ENCODE measurements at places on chromosomes 2 and 18. TPM values are rescaled to one million over a fixed set of nuclear protein-coding genes. Genes with fewer than 3 reads are reported as not detected.

GPR35 gene
- total RNA-seq: 6.0 TPM

DNA sequence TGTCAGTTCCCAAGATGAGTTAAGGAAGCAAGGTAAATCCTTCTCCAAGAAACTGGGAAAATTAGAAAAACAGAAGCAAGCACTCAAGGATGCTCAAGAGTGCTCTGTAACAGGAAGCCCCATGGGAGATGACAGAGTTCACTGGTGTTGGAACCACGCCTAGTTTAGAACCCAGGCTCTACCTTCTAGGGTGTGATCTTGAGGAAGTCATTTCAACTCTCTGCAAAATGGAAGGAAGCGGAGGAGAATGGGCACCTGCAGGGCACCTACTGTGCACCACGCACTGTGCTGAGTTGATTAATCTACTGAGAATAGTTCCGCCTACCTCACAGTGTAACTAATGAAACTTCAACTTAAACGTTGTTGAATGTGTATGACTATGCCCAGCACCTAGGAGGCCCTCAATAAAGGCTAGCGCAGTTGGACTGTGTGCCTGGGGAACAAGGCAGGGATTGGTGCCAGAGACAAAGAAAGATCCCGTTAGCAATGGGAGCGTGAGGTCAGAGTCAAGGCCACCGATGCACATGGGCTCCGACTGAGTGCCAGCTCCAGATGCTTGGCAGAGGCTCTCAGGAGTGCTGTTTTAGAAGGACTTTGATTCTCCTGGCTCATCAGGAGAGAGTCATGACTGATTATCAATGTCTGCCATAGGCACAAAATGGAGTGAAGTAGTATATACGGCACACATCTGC lies 93.7 kb downstream of the MAPK4 start:
- no peaks in the 10 kb centered on the region for H3K27me3 ChIP-seq
- DNase-seq: no peak
- peaks cover 6% of the 10 kb centered on the region for H3K4me1 ChIP-seq
- no peaks in the 10 kb centered on the region for H3K36me3 ChIP-seq
- H3K4me3 ChIP-seq: no peak overlapping the region

- H3K27me3 ChIP-seq: no peaks in the 10 kb centered on the region
- peak overlapping the region; percentile 7 for H3K27ac ChIP-seq
- H3K4me1 ChIP-seq: peaks cover 12% of the 10 kb centered on the region
- H3K36me3 ChIP-seq: no peaks in the 10 kb centered on the region
- no peak overlapping the region for H3K4me3 ChIP-seq
Measured at GRCh38 chr2:26711457-26712161, 19.1 kb downstream of the KCNK3 start.

MAP2 gene
- 25.2 TPM for total RNA-seq

- no peak for DNase-seq
- H3K4me1 ChIP-seq: no peaks in the 10 kb centered on the region
- no peaks in the 10 kb centered on the region for H3K36me3 ChIP-seq
- no peak overlapping the region for H3K4me3 ChIP-seq
- no peaks in the 10 kb centered on the region for H3K27me3 ChIP-seq
Measured at GRCh38 chr2:151844211-151844896, 16.1 kb upstream of the ARL5A start.

FSHR gene
- not detected for total RNA-seq

GRCh38 chr2:35790292-35790691 lies 565.3 kb upstream of the CRIM1 start:
- H3K4me3 ChIP-seq: no peak overlapping the region
- no peak overlapping the region for H3K27ac ChIP-seq
- H3K27me3 ChIP-seq: no peaks in the 10 kb centered on the region
- H3K4me1 ChIP-seq: no peaks in the 10 kb centered on the region

- H3K36me3 ChIP-seq: no peaks in the 10 kb centered on the region
- H3K27ac ChIP-seq: no peak overlapping the region
- H3K27me3 ChIP-seq: no peaks in the 10 kb centered on the region
Measured at GRCh38 chr2:202071107-202071506, 1.9 kb upstream of the KIAA2012 start.

GRCh38 chr2:237638176-237638575 lies 10.8 kb downstream of the LRRFIP1 start:
- H3K27me3 ChIP-seq: no peaks in the 10 kb centered on the region
- H3K36me3 ChIP-seq: no peaks in the 10 kb centered on the region
- H3K4me1 ChIP-seq: no peaks in the 10 kb centered on the region

DNA sequence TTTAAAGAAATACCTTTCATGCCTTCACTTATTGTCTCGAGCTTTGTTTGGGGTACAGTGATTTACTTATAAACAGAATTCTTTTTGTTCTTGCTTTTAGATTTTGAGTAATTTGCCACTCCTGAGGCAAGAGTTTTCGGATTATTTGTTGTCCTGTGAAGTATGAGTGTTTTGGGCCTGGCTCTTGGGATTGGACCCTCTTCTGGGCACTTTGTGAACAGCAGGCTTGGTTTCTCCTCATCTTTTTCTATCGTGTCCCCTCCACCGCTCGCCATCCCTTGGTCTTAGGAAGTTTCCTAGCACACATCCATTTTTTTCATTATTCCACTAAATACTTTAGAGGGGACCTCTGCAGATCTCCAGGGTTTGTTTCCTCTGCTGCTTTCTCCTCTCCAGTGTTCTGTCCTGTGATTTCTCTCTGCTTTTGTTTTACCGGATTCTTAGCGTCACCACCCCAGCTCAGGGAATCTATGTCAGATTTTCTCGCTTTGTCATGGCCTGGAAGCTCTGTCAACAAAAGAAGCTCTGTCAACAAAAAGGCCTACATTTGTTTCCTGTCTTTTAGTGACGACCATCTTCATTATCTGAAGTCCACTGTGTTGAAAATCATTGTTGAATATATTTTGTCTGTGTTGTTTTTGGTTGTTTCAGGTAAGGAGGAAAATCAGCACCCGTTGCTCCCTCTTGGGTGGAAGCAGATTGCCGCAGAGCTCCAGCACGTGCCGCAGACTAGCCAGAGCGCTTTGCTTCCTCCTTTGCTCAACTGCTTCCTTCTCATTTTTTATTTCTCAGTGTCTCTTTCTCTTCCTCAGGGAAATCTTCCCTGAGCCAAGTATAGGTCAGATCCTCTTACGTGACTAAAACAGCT lies 27.8 kb downstream of the ANKRD62 start:
- H3K36me3 ChIP-seq: no peaks in the 10 kb centered on the region
- H3K4me1 ChIP-seq: no peaks in the 10 kb centered on the region
- DNase-seq: no peak
- H3K27ac ChIP-seq: no peak overlapping the region

GRCh38 chr2:30298302-30298701 lies 67.0 kb downstream of the LBH start:
- H3K27ac ChIP-seq: no peak overlapping the region
- no peaks in the 10 kb centered on the region for H3K36me3 ChIP-seq
- H3K27me3 ChIP-seq: no peaks in the 10 kb centered on the region
- no peak for DNase-seq
- H3K4me1 ChIP-seq: peaks cover 12% of the 10 kb centered on the region

GPR39 gene
- total RNA-seq: 10.1 TPM

GRCh38 chr2:12718015-12718671 lies 1.4 kb downstream of the TRIB2 start:
- H3K36me3 ChIP-seq: no peaks in the 10 kb centered on the region
- no peaks in the 10 kb centered on the region for H3K27me3 ChIP-seq
- DNase-seq: peak; percentile 75
- peaks cover 55% of the 10 kb centered on the region for H3K4me1 ChIP-seq
- peak overlapping the region; percentile 91 for H3K27ac ChIP-seq
- H3K4me3 ChIP-seq: peak overlapping the region; percentile 61

GRCh38 chr2:33033606-33034081 lies 86.9 kb downstream of the LTBP1 start:
- H3K36me3 ChIP-seq: no peaks in the 10 kb centered on the region
- no peaks in the 10 kb centered on the region for H3K27me3 ChIP-seq
- peaks cover 3% of the 10 kb centered on the region for H3K4me1 ChIP-seq
- no peak for DNase-seq
- no peak overlapping the region for H3K4me3 ChIP-seq
- H3K27ac ChIP-seq: no peak overlapping the region

CFAP221 gene
- total RNA-seq: 13.9 TPM

GRCh38 chr2:22002066-22002465 lies 878.3 kb downstream of the TDRD15 start:
- no peak for DNase-seq
- no peaks in the 10 kb centered on the region for H3K27me3 ChIP-seq
- H3K36me3 ChIP-seq: no peaks in the 10 kb centered on the region
- no peak overlapping the region for H3K4me3 ChIP-seq

GRCh38 chr18:33128581-33128980 lies 311.9 kb downstream of the CCDC178 start:
- no peak for DNase-seq
- H3K36me3 ChIP-seq: no peaks in the 10 kb centered on the region
- no peaks in the 10 kb centered on the region for H3K27me3 ChIP-seq
- H3K4me3 ChIP-seq: no peak overlapping the region
- no peaks in the 10 kb centered on the region for H3K4me1 ChIP-seq

DNA sequence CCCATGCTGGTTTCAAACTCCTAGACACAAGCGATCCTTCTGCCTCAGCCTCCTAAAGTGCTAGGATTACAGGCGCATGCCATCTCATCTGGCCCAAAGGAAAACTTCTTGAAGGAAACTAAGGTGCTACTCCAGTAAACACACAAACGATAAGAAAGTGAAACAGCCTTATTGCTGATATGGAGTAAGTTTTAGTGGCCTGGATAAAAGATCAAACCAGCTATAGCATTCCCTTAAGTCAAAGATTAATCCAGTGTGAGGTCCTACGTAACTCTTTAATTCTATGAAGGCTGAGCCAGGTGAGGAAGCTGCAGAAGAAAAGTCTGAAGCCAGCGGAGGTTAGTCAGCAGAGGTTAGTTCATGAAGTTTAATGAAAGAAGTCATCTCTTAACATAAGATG lies 40.8 kb upstream of the POTEE start:
- no peak overlapping the region for H3K4me3 ChIP-seq
- H3K27ac ChIP-seq: no peak overlapping the region
- no peaks in the 10 kb centered on the region for H3K27me3 ChIP-seq

CIB4 gene
- total RNA-seq: not detected

GRCh38 chr2:193527146-193527545 lies 1332.4 kb upstream of the TMEFF2 start:
- no peak overlapping the region for H3K4me3 ChIP-seq
- DNase-seq: no peak
- no peaks in the 10 kb centered on the region for H3K27me3 ChIP-seq
- no peaks in the 10 kb centered on the region for H3K4me1 ChIP-seq
- H3K36me3 ChIP-seq: no peaks in the 10 kb centered on the region

ZBTB7C gene
- total RNA-seq: 12.8 TPM

TUBA4B gene
- 8.9 TPM for total RNA-seq

CCDC178 gene
- not detected for total RNA-seq

DNA sequence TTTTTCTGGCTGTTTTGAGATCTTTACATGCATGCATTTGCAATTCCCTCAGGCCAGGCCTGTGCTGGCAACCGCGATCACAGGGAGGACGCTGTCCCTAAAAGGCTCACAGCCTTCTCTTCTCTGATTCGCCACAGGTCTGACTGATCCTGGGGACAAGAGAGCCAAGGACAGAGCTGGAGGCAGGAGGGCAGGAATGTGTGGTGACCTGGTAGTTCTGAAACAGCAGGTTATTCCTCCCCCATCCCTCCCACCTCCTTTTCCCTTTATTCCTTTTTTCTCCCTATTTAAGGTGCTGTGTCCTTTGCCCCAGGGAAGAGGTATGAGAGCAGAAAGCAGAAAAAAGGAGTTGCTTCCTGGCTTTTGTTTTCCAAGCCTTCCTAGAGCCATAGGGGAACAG lies 21.9 kb downstream of the TMEM177 start:
- H3K27me3 ChIP-seq: no peaks in the 10 kb centered on the region
- DNase-seq: no peak
- peaks cover 1% of the 10 kb centered on the region for H3K4me1 ChIP-seq
- H3K4me3 ChIP-seq: no peak overlapping the region
- no peak overlapping the region for H3K27ac ChIP-seq

EFR3B gene
- total RNA-seq: 13.1 TPM

- H3K27ac ChIP-seq: no peak overlapping the region
- no peaks in the 10 kb centered on the region for H3K36me3 ChIP-seq
- DNase-seq: no peak
- H3K4me3 ChIP-seq: no peak overlapping the region
Measured at GRCh38 chr2:132733094-132733493, 63.1 kb upstream of the LYPD1 start.

FBXO36 gene
- total RNA-seq: 2.4 TPM

GRCh38 chr2:5493256-5493655 lies 198.9 kb upstream of the SOX11 start:
- no peaks in the 10 kb centered on the region for H3K36me3 ChIP-seq
- H3K4me1 ChIP-seq: no peaks in the 10 kb centered on the region
- no peak overlapping the region for H3K4me3 ChIP-seq

DNA sequence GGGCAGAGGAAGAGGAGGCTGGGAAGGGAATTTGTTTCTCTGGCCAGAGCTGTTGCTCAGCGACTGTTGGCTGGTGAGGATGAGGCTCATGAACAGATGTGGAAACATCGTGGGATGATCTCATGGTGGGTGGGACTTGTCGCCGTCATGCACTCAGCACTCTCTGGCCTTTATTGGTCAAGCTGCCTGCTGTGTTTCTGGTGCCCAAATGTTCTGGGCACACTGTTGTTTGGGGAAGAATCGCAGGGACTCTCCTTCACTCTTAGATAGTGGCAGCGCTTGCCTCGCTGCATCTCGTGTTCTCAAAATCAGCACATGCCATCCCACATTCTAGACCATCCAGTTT lies 145.6 kb downstream of the AGAP1 start:
- H3K27me3 ChIP-seq: no peaks in the 10 kb centered on the region
- DNase-seq: no peak
- H3K36me3 ChIP-seq: no peaks in the 10 kb centered on the region
- peak overlapping the region; percentile 66 for H3K27ac ChIP-seq
- peaks cover 28% of the 10 kb centered on the region for H3K4me1 ChIP-seq
- H3K4me3 ChIP-seq: no peak overlapping the region

SPATA3 gene
- total RNA-seq: not detected

GRCh38 chr18:22841840-22842239 lies 91.3 kb upstream of the RBBP8 start:
- no peaks in the 10 kb centered on the region for H3K27me3 ChIP-seq
- H3K27ac ChIP-seq: no peak overlapping the region
- no peak for DNase-seq
- H3K4me3 ChIP-seq: no peak overlapping the region

All from upper lobe of left lung (tissue), 6 donors.